ENCODE measurements at places on chromosomes 1 and 21. TPM values are rescaled to one million over a fixed set of nuclear protein-coding genes. Genes with fewer than 3 reads are reported as not detected.
A peak's percentile ranks its signal among the peaks of the same experiment; 100 is the strongest.

DNA sequence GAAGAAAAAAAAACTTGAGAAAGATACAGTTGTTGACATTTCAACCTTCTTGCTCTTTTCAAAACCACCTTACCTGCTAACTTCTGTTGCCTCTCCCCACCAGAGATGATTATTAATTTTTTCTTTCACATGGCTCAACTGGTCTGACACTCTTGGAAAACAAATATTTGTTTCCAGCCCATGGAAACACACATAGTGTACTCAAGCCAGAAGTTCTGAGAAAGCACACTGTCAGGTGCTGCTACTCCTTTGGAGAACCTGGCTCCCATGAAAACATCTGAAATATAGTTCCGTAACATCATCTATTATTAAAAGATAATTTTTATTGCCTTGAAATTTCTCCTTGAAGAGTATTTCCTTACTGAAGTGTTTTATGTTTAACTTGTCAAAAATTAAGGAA, 145.0 kb upstream of the C1orf105 start:
- ATAC-seq: no peak

GRCh38 chr1:8053878-8054567, 27.9 kb upstream of the ERRFI1 start:
- no peak for ATAC-seq

GRCh38 chr1:150148837-150149270, 862 bp upstream of the PLEKHO1 start:
- no peak for ATAC-seq

DNA sequence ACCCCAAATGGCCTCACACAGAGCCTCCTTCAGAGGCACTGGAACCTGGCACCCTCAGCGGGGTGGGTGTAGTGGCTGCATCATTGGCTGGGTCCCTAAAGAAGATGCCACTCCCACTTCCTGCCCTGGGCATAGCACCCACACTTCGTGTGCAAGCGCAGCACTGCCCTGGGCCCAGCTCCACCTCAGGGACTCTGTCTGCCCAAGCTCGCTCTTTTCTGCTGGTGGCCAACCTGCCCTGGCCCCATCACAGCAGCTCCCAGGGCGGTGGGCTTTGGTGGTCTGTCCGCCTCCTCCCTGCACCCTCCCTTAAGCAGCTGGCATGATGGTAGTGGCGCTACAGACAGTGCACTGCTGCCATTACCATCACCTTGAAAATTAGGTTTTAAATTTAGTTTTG, 829.3 kb upstream of the BRINP3 start:
- no peak for ATAC-seq

DNA sequence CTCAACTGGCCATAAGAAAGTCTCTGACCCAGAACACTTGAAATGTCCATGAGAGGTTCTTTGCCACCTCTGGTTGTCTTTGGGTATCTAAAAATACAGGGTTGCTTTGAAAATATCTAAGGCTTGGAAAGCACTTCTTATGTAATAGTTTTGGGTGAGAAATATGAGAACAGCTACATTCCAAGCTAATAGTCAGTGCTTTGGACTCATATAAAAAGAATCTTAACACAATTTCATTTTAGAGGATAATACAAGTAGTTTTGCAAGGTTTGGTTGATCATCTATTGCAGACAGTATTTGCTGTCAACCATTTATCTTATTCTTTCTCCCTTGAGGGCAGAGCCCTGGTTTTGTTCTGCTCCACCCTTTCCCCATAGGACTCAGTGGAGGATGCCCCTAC, 207.5 kb downstream of the KCNK2 start:
- no peak for ATAC-seq

The PRAMEF1 gene
- total RNA-seq: not detected

The CNIH3 gene
- 3.0 TPM for total RNA-seq

DNA sequence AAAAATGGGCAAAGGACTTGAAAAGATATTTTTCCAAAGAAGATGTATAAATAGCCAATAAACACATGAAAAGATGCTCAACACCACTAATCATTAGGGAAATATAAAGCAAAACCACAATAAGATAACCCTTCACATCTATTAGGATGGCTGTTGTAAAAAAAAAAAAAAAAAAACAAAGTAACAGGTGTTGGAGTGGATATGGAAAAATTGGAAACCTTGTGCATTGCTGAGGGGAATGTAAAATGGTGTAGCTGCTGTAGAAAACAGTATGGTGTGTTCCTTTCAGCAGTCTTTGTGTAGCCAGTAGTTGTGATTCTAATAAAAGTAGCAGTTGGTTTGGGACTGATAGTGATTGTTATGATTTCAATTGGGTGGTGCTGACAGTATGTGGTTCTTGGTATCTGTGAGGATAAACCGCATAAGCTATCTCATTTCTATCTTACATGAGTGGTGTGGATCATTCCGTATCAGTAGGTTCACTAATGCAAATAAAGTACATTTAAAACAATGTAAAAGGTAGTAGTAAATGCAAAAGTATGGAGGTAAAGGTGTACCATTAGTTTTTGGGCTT, 19.9 kb downstream of the MAN1A2 start:
- ATAC-seq: no peak

The IL10 gene
- total RNA-seq: 1.8 TPM

The PRKAA2 gene
- total RNA-seq: not detected

DNA sequence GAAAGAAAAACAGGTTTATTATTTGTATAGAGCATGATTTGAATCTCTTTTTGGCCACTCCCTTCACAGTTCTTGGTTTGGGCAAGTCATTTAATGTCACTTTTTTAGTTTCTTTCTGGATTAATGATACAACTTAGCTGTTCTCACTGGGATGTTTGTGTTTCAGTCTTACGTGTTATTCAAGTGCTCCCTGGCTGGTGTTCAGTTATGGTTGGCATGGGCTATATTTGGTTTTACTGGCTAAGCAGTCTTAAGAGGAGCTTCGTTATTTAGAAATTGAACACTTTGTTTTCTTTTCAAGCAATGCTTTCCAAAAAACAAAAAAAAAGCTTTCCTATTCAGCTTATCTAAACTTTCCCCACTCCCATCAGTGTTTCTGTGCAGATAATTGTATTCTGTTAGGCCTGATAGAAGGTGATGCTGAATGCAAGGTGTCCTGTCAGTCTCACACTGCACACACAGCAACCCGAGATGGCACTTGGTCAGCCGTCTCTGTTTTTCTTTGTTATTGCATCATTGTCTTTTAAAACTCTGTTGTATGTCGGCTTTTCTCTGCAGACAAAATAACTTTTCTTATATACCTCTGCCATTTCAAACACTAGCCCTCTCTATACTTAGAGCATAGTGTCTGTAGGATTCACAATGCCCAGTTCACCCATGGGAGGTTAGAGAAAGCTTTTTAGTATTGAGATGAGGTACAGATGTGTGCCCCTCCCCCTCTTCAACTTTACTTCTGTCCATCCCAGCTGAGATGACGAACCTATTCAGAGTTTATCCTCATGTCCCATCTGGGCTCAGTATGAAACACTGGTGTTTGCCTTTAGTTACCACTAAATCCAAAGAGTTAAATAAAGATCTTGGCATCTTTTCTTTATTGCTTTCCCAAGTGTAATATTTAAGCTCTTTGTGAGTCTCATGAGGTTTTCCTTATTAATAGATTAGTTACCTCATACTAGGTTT, 80.2 kb downstream of the VPS13D start:
- ATAC-seq: no peak

- no peak for ATAC-seq
Observed at GRCh38 chr1:112818990-112819689, 104.0 kb upstream of the PPM1J start.

The CFHR2 gene
- total RNA-seq: not detected

The C1orf210 gene
- not detected for total RNA-seq

DNA sequence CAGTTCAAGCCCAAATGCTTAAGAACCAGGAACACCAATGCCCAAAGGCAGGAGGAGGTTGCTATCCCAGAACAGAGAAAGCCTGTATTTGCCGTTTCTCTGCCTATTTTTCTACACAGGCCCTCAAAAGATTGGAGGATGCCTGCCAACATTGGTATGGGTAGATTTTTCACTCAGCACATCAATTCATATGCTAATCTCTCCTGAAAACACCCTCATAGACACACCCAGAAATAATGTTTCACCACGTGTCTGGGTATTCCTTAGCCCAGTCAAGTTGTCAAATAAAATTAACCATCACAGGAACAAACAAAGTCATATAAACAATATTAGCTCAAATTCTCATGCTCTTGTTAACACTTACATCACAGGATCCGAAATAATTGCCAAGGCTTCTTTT, 121.9 kb downstream of the RGS21 start:
- ATAC-seq: no peak

The ICOSLG gene
- total RNA-seq: 2.0 TPM

DNA sequence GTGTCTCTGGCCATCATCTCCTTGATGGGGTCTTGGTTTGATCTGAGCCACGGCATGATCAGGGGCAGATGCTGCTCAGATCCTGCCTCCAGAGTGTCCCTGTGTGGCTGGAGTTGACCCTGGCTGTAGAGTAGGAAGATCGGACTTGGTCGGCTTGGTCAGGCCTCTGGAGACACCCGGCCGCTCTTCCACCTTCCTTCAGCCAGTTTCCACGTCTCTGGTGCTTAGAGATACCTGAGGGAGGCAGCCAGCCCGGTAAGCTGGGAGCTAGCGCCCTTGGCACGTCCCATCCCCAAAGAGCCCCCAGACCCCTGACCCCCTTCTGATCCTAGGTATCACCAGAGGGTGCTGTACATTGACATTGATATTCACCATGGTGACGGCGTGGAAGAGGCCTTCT, 8.8 kb downstream of the MARCKSL1 start:
- ATAC-seq: no peak

The BARHL2 gene
- not detected for total RNA-seq

- no peak for ATAC-seq
Observed at GRCh38 chr1:39574646-39575045, 1.9 kb downstream of the PABPC4 start.

The TRIM58 gene
- 0.13 TPM for total RNA-seq

The VN1R5 gene
- not detected for total RNA-seq

DNA sequence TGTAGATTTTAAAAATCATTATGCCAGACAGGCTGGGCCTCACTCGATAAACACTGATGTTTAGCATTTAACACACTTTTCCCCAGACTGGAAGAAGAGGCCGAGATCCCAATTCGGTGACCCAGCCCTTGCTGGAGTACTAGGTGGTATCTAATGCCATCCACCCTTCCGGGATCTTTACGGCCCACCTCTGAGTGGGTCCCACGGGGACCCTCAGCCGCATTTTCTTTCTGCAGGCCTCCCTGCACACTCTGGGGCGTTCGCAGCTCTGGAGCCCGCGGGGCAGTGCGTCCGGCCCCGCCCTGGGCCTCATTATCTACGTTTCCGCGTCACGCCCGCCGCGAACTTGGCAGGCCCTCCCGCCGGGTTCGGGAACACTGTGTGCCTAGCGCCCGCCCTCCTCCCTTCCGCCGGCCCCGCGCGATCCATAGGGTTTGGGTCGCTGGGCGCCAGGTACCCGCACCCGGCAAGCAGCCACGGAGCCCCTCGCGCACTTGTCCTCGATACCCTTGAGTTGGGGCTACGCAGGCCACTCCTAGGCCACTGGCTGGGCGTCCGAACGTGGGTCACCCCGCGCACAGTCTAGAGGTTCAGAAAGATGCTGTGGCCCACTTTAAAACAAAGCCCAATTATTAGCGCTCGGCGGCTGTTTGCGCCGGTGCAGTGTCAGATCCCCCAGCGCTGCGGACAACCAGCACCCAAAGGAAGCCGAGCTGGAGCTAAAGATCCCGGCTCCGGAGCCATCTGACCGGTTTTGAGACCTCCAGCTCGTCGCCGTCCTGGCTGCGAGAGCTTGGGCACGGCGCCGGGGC, 950 bp upstream of the EVA1C start:
- ATAC-seq: peak; percentile 76

DNA sequence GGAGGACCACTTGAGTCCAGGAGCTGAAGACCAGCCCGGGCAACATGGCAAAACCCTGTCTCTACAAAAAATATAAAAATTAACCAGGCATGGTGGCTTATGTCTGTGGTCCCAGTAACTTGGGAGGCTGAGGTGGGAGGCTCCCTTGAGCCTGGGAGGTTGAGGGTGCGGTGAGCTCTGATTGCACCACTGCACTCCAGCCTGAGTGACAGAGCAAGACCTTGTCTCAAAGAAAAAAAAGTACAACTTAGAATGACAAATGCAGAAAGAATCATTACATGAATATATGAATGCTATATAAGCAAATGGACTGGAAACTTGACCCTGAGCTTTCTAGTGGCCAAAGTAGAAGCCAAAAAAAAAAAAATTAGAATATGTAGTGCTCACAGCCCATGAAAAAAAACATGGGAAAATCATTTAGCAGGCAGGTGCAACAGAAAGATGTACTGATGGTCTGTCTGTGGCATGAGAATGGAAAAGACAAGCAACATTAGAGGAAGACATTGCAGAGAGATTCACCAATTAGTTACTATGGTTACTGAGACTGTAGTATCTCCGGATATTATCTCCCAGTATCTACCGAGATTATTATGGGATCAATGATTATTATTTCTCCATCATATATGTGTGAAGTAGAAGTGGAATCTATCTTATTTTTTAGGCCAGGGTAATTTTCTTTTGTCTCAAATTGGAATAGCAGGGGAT, 19.2 kb downstream of the ELAPOR1 start:
- no peak for ATAC-seq

DNA sequence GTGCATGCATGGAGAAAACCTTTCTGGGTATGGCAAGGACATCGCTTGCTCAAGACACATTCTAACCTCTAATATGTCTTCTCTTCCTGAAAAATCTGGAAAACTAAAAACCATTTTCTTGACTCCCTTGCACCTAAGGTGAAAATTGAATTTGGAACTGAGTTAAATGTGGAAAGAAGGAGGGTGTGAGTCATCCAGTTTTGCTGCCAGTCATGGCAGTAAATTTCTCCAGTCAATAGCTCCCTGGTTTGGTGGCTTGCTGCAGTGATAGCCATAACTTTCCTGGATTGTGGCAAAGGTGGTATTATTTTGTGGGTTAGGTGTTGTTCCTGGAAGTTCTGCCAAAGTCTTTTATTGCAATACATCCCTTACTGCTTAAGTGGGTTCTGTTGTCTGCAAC, 2.5 kb downstream of the ZCCHC17 start:
- no peak for ATAC-seq

- ATAC-seq: no peak
Observed at GRCh38 chr1:222927031-222927430, 112.2 kb downstream of the DISP1 start.
